T follicular helper cell (primary cell): ENCODE measurements at places on chromosomes 16 and 17.

DNA sequence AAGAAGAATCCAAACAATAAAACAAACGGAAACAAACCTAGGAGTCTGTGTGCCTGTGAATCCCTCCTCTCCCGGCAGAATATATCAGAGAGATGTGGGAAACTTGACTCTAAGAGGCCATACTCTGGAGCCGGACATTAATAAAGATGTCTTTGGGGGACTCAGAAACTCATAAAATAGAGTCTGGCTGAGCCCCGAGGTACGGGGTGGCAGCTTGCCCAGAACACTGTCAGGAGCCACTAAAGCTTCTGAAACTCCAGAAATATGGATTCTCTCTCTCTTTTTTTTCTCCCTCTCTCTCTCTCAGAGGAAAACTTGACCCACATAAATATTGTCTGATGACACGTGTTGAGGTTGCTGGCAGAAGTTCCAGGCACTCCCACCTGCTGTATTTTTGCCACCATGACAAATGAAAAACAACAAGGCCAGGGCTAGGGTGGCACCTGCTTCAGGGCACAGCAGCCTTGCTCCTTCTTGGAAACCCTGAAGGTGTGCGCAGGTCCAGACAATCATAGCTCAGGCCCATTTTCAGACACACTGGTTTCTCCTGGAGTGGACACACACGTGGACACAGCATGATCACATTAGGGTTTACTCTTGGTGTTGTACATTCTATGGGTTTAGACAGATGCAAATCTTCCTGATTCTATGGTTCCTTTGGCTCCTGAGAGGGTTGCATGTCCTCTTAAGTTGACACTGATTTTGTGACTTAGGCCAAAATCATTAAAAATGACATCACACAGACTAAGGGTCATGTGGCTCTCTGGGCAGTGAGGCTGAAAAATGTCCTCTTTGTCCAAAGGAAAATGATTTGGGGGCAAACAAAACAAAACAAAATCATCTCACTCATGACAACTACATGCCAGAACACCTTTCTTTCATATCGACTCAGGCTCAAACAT, 282.6 kb upstream of the IRX3 start:
- no peak for DNase-seq

GRCh38 chr17:41498276-41498675, 7.1 kb downstream of the KRT13 start:
- DNase-seq: no peak

DNA sequence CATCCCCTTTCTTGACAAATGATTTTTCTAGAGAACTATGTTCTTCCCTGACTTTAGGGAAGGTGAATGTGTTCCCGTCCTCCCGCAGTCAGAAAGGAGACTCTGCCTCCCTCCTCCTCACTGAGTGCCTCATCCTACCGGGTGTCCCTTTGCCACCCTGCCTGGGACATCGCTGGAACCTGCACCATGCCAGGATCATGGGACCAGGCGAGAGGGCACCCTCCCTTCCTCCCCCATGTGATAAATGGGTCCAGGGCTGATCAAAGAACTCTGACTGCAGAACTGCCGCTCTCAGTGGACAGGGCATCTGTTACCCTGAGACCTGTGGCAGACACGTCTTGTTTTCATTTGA, 7.4 kb downstream of the NAT9 start:
- no peak for DNase-seq

- DNase-seq: no peak
These were observed 39.4 kb downstream of the HEATR6 start for GRCh38 chr17:60039114-60039846.

- no peak for DNase-seq
These were observed 189.4 kb downstream of the RAB11FIP4 start for GRCh38 chr17:31580706-31581490.
